ENCODE measurements at places on chromosomes 7 and 10.

GRCh38 chr10:3853016-3853415 lies 68.0 kb upstream of the KLF6 start:
- DNase-seq: no peak

- DNase-seq: no peak
Measured at GRCh38 chr10:26216585-26217395, at the start of gene GAD2. GAD2 (plus strand) TSS chr10:26216774; CDS start chr10:26216810, 36 bp downstream.

GRCh38 chr7:112510743-112511110 lies 29.9 kb downstream of the LSMEM1 start:
- DNase-seq: no peak

GRCh38 chr7:151351967-151352366 lies 10.4 kb downstream of the NUB1 start:
- DNase-seq: peak; percentile 46

GRCh38 chr7:28330384-28331070 lies 81.8 kb upstream of the CREB5 start:
- no peak for DNase-seq

- no peak for DNase-seq
Measured at GRCh38 chr7:32154797-32155196, 84.6 kb upstream of the PDE1C start.

Measured in stimulated activated CD4-positive, alpha-beta T cell treated with anti-CD3 and anti-CD28 coated beads, Interleukin-4, amount 100 ng/mL, for 4 hours (primary cell).